ENCODE measurements at places on chromosomes 12 and 14. TPM values are rescaled to one million over a fixed set of nuclear protein-coding genes. Genes with fewer than 3 reads are reported as not detected.

The ADGRD1 gene
- 7.3 TPM for total RNA-seq

The KCNMB4 gene
- total RNA-seq, result 4.1 TPM

The ANGEL1 gene
- total RNA-seq, result 10.3 TPM

The SIX6 gene
- not detected for total RNA-seq

The NR2C1 gene
- total RNA-seq, result 52.2 TPM

The C14orf180 gene
- total RNA-seq, result 6.8 TPM

The CELA1 gene
- not detected for total RNA-seq
